Esophagus muscularis mucosa (tissue), 4 donors: ENCODE measurements at places on chromosomes 6 and 20. TPM values are rescaled to one million over a fixed set of nuclear protein-coding genes. Genes with fewer than 3 reads are reported as not detected.

The FAM209A gene
- not detected for total RNA-seq

The SIRPB1 gene
- total RNA-seq, result 3.8 TPM

The FABP7 gene
- not detected for total RNA-seq

The RIPPLY2 gene
- not detected for total RNA-seq

GRCh38 chr6:90444160-90444714 is 142.6 kb downstream of the MAP3K7 start:
- DNase-seq, result no peak

GRCh38 chr6:169738204-169738975 is 13.0 kb downstream of the DYNLT2 start:
- DNase-seq, result no peak

GRCh38 chr6:3773678-3774298 is 22.3 kb upstream of the PXDC1 start:
- no peak for DNase-seq

- DNase-seq, result peak; percentile 74
Measured at GRCh38 chr6:17483391-17484016, 90.1 kb downstream of the CAP2 start.

DNA sequence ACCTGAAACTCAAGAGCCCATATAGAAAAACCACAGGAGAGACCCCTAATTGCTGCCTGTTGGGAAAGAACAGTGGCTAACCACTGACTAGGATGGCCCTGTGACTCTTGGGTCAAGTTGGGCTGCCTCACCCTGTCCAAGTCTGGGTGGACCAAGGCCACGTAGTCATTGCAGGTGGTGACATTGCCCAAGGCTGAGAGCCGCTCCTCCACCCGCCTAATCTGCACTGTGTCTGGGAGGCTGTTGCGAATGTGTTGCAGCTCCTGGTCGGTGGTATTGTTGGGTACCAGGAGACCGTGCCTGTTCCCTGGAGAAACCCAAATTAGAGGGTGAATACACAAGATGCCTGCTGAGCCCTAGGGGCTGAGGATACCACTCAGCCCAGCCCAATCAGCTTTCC is 2.6 kb upstream of the MMP24OS start:
- no peak for DNase-seq

DNA sequence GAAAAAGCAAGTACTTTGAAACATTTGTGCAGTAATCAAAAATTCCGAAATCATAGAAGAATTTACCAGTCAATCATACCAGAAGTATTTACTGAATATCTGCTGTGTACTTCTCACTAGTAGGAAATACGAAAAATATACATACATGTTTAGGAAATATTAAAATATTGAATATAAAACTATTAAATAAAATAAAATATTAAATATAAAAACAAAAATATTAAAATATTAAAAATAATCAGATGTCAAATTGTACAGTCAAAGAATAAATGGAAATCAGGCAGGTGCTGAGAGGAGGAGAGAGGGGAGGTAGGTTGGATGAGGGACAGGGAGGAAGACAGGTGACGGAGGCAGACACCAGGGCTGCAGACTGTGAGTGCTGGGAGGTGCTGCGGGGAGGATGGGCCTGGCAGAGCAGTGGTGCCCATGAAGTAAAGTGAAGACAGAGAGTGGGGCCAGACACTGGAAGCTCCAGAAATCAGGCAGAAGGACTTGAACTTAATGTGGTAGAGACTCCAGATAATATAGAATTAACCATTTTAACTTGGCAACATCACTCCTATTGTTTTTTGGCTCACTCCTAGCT is 55.9 kb downstream of the PRKN start:
- DNase-seq, result no peak

- no peak for DNase-seq
Measured at GRCh38 chr6:37027036-37027720, 21.7 kb downstream of the FGD2 start.

DNA sequence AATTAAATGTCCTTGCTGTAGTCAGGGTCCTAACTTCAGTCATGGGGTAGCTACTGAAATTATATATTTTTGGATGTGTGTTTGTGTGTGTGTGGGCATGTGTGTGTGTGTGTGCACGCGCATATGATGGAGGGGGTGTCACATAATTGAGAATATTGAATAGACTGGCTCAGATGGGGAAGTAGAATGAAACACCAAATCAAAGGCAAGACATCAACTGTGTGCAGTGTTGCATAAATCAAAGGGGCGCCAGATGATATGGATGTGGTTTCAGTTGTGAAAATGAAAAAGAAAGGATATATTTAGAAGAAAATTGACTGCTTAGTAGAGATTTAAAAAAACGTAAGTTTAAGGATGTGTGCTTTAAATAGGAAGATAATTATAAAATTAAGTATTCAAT is 144.2 kb upstream of the CEP162 start:
- DNase-seq, result no peak
